ENCODE measurements at places on chromosomes 7 and 10. TPM values are rescaled to one million over a fixed set of nuclear protein-coding genes. Genes with fewer than 3 reads are reported as not detected.

DNA sequence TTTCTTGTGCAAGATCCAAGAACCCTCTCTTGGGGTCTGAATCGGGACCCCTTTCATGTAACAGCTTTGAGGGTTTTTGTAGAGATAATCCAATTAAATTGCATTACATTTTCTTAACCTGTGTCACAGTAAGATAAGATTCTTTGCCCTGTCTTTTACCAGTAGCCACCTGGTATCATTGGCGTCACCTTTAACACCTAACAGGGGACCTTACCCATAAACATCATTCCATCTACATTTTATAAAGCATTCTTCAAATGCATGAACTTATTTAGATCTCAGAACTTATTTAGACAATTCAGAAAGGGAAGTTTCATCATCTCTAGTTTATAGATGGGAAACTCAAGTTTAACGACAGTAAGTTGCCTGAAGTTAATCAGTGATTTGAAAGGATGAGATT, 106.4 kb upstream of the KLF6 start:
- DNase-seq: no peak

- no peak for DNase-seq
Observed at GRCh38 chr7:17021205-17021604, 139.4 kb upstream of the AGR3 start.

GRCh38 chr10:105844241-105844640, 1203.2 kb downstream of the SORCS3 start:
- DNase-seq: no peak

DNA sequence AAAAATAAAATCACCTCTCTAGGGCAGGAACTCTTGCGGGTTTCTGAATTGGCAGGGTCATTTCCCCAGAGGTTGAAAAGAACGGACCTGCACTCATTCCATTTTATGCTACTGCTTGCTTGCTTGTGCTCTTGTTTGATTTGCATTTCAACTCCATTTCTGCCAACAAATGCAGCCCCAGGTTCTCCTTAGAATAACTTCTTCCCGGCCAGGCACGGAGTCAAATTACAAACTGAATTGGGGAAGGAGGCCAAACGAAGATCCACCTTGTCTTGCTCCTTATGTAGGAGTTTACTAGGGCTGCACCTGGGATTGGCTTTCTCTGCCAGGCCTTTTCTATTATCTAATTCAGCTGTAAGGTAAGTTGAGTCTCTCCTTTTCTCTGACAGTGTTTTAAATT, 79.6 kb downstream of the HGF start:
- no peak for DNase-seq

- no peak for DNase-seq
Observed at GRCh38 chr7:96400001-96400400, 78.1 kb upstream of the SLC25A13 start.

The WDFY4 gene
- total RNA-seq: 3.8 TPM

The GATA3 gene
- total RNA-seq: 2.1 TPM

Measured in left cardiac atrium (tissue), 4 donors.